LHCN-M2 (cell line): ENCODE measurements at places on chromosomes 3 and 15. TPM values are rescaled to one million over a fixed set of nuclear protein-coding genes. Genes with fewer than 3 reads are reported as not detected.

Gene EXD1
- total RNA-seq: not detected in 2 replicates

Gene NRROS
- total RNA-seq: 1.0 and 2.5 TPM in 2 replicates

Gene CIDEC
- not detected in 2 replicates for total RNA-seq

Gene ZKSCAN7
- total RNA-seq: 5.3 and 7.4 TPM in 2 replicates

Gene ALDH1L1
- total RNA-seq: 0.11 TPM in 1 of 2 replicates, not detected in the other

Gene ITIH1
- total RNA-seq: not detected in 2 replicates

Gene TTLL13
- not detected in 2 replicates for total RNA-seq

Gene CLDN11
- total RNA-seq: 0.86 TPM in 1 of 2 replicates, not detected in the other

Gene GOLGA6L9
- total RNA-seq: 0.71 and 2.5 TPM in 2 replicates

Gene MYLK
- 62.7 and 75.9 TPM in 2 replicates for total RNA-seq

Gene KCNMB3
- total RNA-seq: 0.63 and 1.2 TPM in 2 replicates

Gene FILIP1L
- total RNA-seq: 2.2 and 4.7 TPM in 2 replicates

Gene CNTN3
- total RNA-seq: 0.11 TPM in 1 of 2 replicates, not detected in the other

Gene CCDC39
- not detected in 2 replicates for total RNA-seq

Gene LRRC2
- 0.32 and 0.86 TPM in 2 replicates for total RNA-seq

Gene CKMT1B
- total RNA-seq: not detected in 2 replicates

Gene GATA2
- total RNA-seq: 0.17 and 0.90 TPM in 2 replicates

Gene ANKUB1
- total RNA-seq: 0.06 TPM in 1 of 2 replicates, not detected in the other

Gene RBPMS2
- total RNA-seq: not detected in 2 replicates
